Activated naive CD4-positive, alpha-beta T cell treated with anti-CD3 and anti-CD28 coated beads, Interleukin-2, amount 50 U/mL, for 16 hours (primary cell): ENCODE measurements at places on chromosomes 4 and X.

- no peak for DNase-seq
Observed at GRCh38 chrX:148498067-148498466, 2.4 kb upstream of the AFF2 start.

- DNase-seq = no peak
Observed at GRCh38 chr4:75555294-75556164, at the start of gene ODAPH. TSS of gene ODAPH (plus strand) at chr4:75556066. CDS start at chr4:75556083, 17 bp downstream.

DNA sequence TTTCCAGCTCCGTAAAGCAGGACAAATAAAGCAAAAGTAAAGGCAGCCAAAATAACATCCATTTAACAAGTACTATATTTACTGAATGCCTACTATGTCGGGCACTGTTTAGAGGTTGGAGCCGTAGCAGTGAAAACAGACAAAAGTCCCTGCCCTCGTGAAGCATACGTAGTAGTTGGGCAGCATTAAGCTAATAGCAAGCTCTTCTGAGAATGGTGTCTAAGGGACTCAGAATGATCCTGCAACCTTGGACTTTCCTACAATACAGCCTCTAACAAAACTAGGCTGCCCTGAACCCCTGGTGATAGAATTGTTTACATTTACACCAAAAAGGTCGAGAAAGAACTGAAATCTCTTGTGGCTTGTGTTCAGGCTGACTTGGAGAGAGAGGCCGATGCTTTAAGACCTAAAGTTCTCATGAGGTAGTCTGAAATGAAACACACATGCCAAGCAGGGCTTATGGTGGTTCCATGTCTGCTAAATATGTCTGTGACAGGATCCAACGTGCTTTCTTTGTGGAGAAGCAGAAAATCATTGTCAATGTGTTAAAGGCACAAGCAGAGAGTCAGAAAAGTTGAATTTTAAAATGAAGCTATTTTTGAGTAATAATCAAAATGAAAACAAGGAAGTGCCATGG, 898 bp upstream of the PDGFC start:
- no peak for DNase-seq

GRCh38 chr4:108240366-108240765, 71.6 kb upstream of the LEF1 start:
- no peak for DNase-seq

DNA sequence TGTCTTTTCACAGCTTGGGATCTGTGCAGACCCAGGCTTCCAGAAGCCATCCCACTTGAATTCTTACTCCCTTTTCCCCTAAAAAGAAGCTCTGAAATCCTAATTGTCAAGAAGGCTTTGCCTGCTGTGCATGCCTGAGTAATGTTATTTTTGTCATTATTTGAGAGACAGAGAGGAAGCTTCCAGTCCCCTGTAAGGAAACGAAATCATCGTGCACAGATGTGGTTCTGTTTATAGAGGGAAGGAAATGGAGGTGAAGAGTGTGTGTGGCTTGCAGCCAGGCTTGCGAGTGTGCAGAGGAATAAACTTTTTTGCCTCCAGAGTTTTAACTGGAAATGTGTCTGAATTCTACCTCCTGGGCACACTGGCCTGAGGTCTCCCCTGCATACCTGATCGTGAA, 70.2 kb downstream of the TBL1X start:
- DNase-seq = no peak

GRCh38 chrX:21295246-21295820, 78.9 kb upstream of the CNKSR2 start:
- DNase-seq = no peak
